ENCODE measurements at places on chromosomes 2 and 18. TPM values are rescaled to one million over a fixed set of nuclear protein-coding genes. Genes with fewer than 3 reads are reported as not detected.

Gene DSEL
- total RNA-seq: 1.3 TPM

DNA sequence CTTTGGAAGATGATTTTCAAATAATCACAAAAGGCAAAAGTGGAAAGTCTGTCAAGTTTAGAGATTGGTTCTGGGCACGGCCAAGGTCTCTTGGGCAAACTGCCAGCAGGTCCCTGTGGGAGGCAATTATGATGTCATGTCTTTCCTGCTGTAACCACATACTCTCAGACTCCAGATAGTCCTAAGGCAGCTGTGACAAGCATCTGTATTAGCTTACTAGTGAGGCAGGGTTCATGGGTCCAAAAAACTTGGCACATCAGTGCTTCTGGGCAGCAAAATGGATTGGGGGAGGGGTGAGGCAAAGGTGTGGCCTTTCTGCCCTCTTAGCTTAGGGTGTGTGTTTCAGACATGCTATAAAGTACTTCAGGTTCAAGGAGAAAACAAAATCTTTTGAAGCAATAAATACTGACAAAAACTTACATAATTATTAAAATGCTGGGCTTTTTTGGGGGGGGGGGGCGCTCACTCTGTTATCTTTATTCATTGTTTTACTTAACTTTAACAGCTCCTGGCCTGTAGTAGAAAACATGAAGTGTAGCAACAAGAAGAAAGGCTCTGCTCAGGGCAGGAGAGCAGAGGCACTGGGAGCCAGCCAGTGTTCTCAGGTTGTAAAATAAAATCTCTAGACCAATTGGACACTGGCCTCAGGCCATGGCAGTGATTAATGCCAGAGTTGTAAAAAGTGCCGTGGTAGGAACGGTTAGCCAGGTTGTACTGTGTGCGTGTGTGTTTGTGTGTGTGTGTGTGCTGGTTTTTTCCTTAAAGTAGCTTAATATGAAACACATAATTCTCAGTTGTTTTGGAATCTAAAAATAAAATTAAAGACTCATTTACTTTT is 14.3 kb upstream of the TANC1 start:
- peak; percentile 78 for DNase-seq

DNA sequence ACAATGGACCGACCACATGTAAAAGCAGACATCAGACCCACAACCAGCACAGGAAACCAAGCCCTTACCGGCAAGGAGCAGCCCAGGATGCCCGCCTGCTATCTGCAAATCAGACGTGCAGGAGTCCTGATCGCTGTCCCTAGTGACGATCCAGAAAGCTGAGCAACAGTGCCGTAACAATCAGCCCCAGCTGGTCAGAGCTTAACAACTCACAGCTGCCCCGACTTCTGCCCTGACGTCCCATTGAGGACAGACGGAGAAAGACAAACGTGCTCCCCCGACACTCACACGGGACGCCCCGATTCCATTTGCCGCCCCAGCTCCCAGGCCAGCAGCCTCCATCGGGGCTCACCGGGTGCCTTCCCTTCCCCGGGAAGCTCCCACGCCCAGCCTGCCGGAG is 39.8 kb upstream of the PXDN start:
- DNase-seq: no peak

DNA sequence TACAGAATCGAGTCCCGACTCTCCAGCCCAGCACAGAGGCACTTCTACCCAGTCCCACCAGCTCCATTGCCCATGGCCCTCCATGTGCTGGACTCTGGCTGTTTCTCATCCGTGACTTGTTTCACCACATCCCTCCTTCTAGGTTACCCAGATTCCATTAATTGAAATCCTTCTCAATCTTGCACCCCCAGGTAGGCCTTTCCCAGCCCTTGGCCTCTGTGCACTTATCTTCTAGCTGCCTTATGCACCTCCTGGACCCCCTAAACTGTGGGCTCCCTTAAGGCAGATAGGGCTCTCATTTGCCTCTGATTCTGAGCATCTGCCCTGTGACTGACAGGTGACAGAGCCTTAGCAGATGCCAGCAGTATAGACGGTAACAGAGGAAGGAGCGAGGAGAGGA is 9.2 kb downstream of the MYCN start:
- DNase-seq: no peak

DNA sequence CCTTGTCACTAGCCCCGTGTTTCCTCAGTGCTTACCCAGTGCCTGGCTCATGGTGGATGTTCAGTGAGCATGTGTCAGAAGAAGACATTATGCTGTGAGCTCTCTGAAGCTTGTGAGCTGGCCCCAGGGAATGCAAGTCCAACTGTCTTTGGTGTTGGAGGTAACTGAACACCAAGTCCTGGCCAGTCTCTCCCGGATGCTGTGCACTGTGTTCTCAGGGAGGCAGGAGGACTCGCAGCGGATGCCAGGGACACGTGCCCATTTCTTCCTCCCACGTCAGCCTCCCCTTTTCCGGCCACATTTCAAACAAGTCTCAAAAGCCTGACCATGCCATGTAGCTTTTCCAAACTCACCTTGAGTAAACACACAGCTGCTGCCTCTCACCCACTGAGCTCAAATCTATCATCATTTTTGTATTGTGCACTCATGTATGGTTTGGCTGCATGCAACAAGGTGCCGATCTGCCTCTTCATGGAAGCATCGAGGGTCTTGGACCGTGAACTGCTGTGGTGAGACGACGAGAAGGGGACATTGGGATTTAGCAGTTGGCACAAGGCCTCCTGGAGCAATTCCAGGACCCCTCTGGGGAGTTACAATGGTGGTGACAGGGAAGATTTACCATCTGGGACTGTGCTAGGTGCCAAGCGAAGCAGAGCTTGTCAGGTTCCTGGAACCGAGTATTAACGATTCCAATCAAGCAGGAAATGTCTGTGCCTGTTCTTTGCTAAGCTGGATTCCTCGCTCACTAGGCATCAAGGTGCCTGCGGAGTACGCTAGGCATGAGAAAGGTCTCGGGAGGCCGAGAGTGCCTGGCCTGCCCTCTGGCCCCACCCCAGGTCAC is 44.4 kb upstream of the MGAT4A start:
- DNase-seq: no peak

DNA sequence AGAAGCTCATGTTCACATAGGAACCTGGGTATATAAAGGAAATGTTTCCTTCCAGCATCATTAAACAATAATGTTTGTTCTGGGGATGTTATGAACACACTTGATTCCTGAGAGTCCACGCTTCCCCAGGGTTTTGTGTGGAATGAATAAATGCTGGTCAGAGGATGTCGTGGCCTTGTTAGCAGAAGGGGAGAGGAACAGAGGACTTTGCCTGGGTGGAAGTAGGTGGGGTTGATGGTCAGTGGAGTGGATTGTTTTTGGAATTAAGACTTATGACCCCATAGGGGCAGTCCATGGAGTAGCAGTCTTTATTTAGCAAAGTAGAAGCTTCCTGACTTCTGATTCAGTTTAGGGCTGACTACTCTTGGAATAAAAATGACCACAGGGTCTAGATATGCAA is 139.6 kb downstream of the MYO1B start:
- no peak for DNase-seq

DNA sequence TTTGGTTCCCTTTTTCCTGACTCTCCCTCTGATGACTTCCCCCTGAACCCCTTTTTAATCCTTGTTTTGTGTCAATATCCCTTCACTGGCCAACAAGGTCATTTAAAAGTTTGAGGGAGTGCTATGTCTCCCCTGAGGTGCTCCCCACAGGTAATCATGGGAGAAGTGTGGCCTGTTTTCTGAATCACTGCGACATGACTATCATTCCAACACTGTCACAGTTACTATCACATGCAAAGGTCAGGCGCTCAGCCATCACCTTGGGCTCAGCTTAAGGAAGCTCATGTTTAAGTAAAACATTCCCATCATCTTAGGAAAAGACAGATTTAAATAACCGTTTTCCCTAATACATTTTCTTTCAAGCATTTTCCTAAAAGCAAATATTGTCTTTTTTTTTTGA is 20.9 kb upstream of the ACAA2 start:
- DNase-seq: no peak

GRCh38 chr2:191115804-191116203 is 35.0 kb downstream of the STAT4 start:
- DNase-seq: no peak
